ENCODE measurements at places on chromosomes 6 and 20. TPM values are rescaled to one million over a fixed set of nuclear protein-coding genes. Genes with fewer than 3 reads are reported as not detected.

GRCh38 chr20:49284818-49285217 lies 7.0 kb upstream of the ZNFX1 start:
- no peak for DNase-seq

- no peak for DNase-seq
These were observed 149.5 kb upstream of the NEDD9 start for GRCh38 chr6:11381801-11382513.

NKAPL gene
- total RNA-seq: 2.0 TPM

TASP1 gene
- total RNA-seq: 13.2 TPM

LPA gene
- total RNA-seq: 0.60 TPM

GPR63 gene
- total RNA-seq: 1.7 TPM

- no peak for DNase-seq
These were observed 50.8 kb upstream of the SGK1 start for GRCh38 chr6:134368670-134369069.

DNA sequence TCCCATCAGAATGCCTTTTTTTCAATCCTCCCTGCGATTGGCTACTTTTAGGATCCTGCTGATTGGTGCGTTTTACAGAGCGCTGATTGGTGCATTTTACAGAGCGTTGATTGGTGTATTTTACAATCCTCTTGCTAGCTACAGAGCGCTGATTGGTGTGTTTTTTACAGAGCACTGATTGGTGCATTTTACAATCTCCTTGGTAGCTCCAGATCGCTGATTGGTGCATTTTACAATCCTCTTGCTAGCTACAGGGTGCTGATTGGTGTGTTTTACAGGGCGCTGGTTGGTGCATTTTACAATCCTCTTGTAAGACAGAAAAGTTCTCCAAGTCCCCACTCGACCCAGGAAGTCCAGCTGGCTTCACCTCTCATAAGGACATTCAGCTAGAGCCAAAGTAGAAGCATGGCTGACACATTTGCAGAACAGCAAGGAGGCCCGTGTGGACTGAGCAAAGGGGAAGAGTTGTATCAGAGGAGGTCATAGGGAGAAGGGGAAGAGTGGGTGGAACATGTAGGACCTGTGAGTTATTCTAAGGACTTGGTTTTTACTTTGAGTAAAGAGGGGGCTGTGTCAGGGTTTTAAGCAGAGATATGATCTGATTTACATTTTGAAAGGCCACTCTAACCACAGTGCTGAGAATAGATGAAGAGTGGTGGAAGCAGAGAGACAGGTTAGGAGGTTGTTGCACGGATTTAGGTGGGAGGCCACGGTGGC lies 2.6 kb downstream of the ALDH5A1 start:
- no peak for DNase-seq

All from ovary (tissue), 10 donors.